ENCODE measurements at places on chromosomes 13 and 19.

DNA sequence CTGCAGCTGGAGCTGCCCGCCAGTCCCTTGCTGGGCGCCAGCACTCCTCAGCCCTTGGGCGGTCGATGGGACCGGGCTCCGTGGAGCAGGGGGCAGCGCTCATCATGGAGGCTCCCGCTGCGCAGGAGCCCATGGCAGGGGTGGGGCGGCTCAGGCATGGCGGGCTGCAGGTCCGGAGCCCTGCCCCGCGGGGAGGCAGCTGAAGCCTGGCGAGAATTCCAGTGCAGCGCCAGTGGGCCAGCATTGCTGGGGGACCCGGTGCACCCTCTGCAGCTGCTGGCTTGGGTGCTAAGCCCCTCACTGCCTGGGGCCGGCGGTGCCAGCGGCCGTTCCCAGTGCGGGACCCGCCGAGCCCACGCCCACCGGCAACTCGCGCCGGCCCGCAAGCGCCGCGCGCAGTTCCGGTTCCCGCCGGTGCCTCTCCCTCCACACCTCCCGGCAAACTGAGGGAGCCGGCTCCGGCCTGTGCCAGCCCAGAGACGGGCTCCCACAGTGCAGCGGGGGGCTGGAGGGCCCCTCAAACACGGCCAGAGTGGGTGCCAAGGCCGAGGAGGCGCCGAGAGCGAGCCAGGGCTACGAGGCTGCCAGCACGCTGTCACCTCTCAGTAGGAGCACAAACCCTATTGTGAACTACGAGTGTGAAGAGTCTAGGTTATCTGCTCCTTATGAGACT is 687.1 kb downstream of the PCDH17 start:
- DNase-seq: no peak

DNA sequence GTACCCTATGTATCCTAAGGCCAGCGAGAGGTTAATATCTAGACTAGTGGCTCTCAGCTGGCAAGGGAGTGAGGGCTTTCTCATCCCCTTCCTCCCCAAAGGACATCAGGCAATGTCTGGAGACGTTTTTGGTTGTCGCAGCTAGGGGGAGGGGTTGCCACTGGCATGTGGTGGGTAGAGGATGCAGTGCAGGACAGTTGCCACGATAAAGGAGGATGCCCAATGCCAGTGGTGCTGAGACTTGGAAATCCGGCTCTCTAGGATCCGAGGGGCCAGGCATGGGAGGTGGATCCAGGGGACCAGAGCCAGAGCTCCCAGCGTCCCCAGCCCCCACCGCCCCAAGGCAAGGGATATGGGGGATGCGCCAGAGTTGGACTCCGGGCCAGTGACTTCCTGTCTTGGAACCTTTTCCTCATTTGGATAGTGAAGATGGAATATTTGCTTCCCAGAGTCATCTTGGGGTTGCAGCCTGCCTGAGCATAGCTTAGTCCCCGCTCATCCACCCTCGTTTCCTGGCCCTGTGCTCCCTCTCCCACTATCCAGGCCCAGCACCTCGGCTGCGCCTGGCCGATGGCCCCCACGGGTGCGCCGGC is 4.9 kb downstream of the SSC5D start:
- no peak for DNase-seq

GRCh38 chr13:71827241-71827640 is 39.8 kb downstream of the DACH1 start:
- DNase-seq: no peak

- no peak for DNase-seq
These were observed 3.0 kb downstream of the CD209 start for GRCh38 chr19:7744199-7744786.

- no peak for DNase-seq
These were observed 250 bp downstream of the SPRY2 start for GRCh38 chr13:80340651-80341100.

DNA sequence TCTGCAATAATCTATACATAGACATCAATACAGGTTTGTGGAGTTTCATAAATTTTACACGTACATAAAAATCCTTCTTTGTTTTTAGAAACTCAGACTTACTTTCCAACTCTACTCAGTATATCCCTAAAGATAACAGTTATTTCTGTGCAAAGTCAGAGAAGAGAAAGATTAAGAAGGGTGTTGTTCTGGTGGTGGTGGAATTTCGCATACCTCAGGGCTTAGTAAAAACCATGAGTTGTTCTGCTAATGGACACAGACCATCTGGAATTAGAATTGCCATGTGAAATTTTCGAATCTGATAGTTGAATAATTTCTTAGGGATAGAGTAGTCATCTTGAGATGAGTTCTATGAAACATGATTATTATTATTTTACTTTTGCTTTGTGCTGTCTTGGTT is 102.7 kb downstream of the ZAR1L start:
- no peak for DNase-seq

- DNase-seq: no peak
These were observed 15.3 kb downstream of the GADD45B start for GRCh38 chr19:2491130-2491801.

GRCh38 chr19:10568062-10568825 is 535 bp downstream of the CDKN2D start:
- no peak for DNase-seq

DNA sequence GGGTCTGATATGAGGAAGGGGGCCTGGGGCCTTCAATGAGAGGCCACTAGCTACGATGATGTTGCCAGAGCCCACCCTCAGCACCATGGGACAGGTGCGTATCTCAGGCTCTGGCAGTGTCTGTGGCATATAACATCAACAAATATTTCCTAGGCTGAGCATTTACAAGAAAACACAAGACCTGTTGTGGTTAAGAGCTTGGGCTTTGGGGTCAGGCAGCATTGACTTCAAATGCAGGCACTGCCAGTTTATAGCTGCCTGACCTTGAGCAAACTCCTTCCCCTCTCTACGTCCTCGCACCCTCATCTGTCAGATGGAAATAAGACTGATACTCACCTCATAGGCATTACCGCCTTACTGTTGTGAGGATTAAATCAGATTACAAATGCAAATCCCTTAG is 156.0 kb downstream of the KATNAL1 start:
- DNase-seq: no peak

DNA sequence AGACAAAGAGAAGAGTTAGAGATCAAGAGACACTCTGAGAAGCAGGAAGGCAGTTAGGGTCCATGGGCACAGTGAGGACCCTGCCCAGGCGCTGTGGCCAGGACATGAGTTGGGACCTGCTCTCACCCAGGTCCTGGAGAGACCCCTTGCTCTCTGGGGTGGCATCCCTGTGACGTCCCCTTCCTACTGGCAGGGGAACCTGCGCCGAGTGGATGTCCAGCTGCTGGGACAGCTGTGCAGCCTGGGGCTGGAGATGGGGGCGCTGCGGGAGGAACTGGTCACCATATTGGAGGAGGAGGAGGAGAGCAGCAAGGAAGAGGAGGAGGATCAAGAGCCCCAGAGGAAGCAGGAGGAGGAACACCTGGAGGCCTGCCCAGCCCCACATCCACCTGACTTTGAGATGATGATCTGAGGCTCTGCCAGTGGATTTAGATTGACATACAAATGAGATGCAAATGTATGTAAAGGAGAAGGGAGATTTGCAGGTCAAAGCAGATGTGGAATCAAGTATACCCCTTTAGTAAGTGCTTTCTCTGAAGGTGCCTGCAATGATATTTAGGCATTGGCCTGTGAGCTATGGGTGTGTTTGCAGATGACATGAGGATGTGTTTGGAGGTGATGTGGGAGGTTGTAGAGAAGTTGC is 978 bp downstream of the ERICH4 start:
- no peak for DNase-seq

GRCh38 chr13:40145139-40145538 is 489.7 kb downstream of the COG6 start:
- no peak for DNase-seq

DNA sequence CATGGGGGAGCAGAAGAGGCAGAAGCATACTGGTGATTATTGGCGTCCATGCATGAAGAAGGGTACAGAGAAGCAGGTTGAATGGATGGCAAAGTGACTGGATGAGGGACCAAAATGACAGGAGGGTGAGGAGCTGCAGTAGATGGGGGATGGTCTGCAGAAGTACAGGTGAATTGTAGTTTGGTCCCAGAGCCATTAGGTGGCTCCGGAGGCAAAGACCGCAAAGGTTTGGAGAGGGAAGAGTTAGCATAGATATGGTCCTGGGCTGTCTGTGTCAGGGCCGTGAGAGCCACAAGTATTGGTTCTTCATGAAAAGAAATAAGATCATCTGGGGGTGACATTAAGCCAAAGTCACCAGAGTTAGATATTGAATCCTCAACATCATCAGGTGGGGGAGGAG is 59.0 kb upstream of the ZNF726 start:
- DNase-seq: no peak

- DNase-seq: no peak
These were observed 85.7 kb downstream of the NUFIP1 start for GRCh38 chr13:44903574-44903985.

DNA sequence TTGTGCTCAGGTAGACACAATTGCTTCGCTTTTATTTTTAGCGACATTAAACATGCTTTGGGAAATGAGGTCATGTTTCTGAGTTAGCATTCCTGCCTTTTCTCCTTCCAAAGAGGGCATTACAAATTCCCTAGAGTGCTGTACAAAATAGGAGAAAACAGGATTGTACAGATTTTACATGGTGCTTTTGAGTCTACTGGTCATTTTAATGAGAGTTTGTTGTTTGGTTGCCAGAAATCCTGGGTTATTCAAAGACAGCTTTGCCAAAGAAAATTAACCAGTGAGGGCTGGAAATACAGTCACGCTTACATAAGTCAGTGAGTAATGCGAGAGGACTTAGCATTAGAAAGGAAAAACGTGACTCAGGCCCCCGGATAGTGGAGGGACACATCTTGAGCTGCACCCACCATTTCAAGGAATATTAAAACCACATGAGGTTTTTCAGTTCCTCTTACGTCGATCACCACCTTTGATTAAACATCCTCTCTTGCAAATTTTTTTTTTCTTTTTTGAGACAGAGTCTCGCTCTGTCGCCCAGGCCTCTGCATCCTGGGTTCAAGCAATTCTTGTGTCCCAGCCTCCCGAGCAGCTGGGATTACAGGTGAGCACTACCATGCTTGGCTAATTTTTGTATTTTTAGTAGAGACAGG is 55.4 kb downstream of the SACS start:
- DNase-seq: peak; percentile 67

- DNase-seq: no peak
These were observed at the start of gene CILP2 for GRCh38 chr19:19538061-19538784. Gene CILP2 (plus strand): TSS chr19:19538265. CDS start chr19:19538350, 85 bp downstream.

- DNase-seq: peak; percentile 20
These were observed 13.3 kb upstream of the ZNF57 start for GRCh38 chr19:2887391-2887914.

DNA sequence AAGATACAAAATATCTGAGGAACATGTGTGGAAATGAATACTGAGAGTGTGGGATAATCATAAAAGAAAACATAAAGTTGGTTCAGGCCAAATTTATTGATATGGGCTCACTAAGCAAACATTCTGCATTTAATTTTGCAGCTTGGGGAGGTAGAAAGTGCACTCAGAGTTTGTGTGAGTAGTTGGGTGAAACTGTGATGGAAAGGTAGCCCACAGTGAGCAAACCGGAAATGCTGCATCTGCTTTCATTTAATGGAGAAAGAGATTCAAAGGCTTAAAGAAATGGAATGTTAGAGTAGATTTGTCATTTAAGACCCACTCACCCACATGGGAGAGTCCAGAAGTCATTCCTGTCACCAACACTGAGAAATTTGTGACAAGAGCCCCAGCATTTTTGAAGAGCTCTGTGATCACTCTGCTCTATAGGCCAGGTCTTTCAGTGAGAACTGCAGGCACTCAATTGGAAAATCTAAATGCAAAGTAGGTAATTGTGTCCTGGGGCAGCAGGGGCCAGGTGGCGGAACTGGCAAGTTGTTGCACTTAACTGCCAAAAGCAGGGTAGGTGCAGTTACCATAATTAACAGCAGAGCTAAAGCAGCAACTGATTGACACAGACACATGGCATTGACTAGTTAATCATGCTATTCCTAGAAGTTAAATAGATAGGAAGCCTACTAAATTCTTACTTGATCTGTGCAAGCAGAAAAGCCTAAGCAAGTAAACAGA is 1228.3 kb upstream of the PCDH20 start:
- no peak for DNase-seq

- no peak for DNase-seq
These were observed 1192.2 kb downstream of the PCDH17 start for GRCh38 chr13:58823701-58824100.

GRCh38 chr19:1389033-1389940 is 5.6 kb downstream of the NDUFS7 start:
- DNase-seq: no peak

- DNase-seq: no peak
These were observed 14.2 kb upstream of the ZNF599 start for GRCh38 chr19:34787059-34787824.

- DNase-seq: no peak
These were observed 46.7 kb downstream of the RXFP2 start for GRCh38 chr13:31786011-31786410.

GRCh38 chr19:35929876-35930275 is 6.3 kb upstream of the LRFN3 start:
- no peak for DNase-seq

DNA sequence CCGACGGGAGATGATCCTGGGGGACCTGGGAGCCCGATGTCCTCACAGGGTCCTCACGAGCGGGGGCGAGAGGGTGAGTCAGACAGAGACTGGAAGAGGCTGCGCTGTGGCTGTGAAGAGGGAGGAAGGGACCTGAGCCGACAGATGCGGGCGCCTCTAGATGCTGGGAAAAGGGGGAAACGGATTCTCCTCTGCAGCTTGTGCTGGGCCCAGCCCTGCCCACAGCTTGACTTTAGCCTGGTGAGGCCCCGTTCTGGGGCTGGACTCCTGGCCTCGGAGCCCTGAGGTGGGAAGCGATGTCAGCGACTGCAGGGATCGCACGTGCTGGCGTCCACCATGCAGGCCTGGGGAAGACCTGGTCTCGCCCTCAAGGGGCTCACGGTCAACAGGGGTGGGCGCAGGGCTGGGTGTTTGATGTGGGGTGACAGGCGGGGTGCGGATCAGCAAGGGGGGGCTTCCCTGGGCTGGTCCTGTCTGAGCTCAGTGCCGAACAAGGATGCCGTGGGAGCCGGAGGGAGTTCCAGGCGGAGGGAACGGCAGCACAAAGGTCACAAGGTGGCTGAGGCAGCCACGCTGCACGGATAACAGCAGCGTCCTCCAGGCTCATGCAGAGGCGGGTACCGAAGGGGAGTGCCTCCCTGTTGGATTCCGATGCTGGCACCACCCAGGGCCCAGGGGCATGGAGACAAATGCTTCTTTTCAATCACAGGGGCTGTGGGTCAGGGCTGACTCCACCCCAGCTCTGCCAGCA is 31.8 kb downstream of the PIP5K1C start:
- DNase-seq: no peak

DNA sequence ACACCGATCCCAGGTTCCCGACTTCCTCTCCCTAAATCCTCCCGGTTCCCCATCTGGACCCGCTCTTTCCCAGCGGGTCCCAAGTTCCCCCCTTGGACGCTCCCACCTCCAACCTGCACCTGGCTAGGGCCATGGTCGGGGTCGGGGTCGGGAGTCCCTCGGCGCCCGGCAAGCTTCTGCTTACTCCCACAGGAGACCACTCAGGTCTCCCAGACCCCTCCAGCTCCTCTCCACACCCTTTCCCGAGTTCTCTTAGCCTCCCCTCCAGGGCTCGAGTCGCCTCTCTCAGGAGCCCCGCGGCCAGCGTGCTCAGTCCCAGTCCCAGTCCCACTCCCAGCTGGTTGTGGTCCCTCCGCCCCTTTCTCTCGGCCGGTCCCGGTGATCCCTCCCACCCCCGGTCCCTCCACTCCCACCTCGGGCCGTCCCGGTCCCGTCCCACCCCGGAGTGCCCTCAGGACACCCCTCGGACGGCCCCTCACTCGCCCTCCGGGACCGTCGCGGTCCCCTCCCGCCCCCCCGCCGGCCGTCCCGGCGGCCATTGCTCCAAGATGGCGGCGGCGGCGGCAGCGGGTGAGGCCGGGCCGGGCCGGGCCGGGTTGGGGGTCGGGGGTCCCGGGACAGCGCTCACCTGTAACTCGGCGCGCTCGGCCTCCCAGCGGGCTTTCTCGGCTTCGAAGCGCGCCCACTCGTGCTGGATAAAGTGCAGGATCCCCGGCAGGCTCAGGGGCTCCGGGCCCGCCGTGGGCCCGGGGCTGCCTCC is at the start of gene FKRP:
Gene FKRP, plus strand, starts transcription at position 537 of the 760 bp plus-strand sequence. CDS start 9,394 bp downstream, outside the sequence.
- DNase-seq: no peak

All from brain pericyte (primary cell).